Mammary epithelial cell (primary cell): ENCODE measurements at places on chromosomes 3 and 15.
A peak's percentile ranks its signal among the peaks of the same experiment; 100 is the strongest.

- no peak for DNase-seq
Measured at GRCh38 chr15:58788056-58788710, 17.1 kb downstream of the MINDY2 start.

DNA sequence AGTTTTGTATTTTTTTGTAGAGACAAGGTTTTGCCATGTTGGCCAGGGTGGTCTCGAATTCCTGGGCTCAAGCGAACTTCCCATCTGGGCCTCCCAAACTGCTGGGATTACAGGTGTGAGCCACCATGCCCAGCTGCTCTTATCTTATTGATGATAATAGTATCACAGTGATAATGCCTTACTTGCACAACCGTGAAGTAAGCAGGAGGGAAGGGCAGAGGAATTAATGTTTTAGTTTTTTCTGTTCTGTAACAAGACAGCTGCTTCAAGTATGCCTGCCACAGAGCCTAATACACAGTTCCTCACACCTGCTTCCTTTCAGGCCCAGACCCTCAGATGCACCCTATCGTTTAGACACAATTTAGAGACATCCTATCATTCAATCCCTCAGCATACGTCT lies 26.1 kb upstream of the MUC13 start:
- DNase-seq = no peak

DNA sequence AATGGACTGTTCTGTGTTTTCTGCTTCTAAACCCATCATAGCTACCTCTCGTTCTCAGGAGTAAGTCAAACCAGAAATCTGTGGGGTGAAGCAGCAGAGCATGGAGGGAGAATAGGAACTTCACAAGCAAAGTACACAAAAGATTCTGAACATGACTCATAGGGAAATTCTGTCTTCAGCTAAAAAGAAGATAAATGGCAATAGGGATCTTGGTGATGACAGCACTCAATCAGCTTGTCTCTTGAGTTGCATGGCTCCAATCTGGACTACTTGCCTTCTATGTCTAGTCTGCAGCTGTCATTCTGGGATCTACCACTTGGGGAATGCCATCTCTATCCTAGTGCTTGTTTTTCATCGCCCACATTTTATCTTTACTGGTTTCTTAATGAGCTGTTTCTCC lies 13.5 kb upstream of the GRAMD1C start:
- no peak for DNase-seq

GRCh38 chr15:54277834-54278233 lies 299.6 kb downstream of the UNC13C start:
- DNase-seq = no peak

DNA sequence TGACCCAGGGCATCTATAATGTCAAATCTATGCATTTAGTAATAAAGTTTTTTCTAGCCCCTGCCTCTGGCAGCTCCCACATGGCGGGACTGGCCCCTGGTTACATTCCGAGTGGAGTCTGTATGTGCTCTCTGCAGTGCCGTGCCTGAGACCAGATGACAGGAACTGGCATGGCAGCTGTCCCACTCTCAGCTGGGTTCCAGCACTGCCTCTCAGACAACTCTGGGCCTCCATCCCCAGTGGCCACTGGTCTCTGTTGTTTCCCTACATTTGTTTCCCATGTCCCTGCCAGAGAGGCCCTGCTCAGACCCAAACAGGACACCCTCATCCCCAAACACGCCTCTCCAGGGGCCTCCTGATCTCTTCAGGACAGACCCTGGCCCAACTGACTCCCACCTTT lies 109.3 kb downstream of the OCA2 start:
- DNase-seq = no peak

- peak; percentile 51 for DNase-seq
Measured at GRCh38 chr3:170222647-170223541, 670 bp downstream of the PRKCI start.

GRCh38 chr15:66880380-66881155 lies 178.5 kb downstream of the SMAD6 start:
- DNase-seq = no peak

GRCh38 chr3:179079537-179079936 lies 7.9 kb upstream of the ZMAT3 start:
- DNase-seq = no peak

GRCh38 chr3:64627471-64628321 lies 60.1 kb downstream of the ADAMTS9 start:
- no peak for DNase-seq

DNA sequence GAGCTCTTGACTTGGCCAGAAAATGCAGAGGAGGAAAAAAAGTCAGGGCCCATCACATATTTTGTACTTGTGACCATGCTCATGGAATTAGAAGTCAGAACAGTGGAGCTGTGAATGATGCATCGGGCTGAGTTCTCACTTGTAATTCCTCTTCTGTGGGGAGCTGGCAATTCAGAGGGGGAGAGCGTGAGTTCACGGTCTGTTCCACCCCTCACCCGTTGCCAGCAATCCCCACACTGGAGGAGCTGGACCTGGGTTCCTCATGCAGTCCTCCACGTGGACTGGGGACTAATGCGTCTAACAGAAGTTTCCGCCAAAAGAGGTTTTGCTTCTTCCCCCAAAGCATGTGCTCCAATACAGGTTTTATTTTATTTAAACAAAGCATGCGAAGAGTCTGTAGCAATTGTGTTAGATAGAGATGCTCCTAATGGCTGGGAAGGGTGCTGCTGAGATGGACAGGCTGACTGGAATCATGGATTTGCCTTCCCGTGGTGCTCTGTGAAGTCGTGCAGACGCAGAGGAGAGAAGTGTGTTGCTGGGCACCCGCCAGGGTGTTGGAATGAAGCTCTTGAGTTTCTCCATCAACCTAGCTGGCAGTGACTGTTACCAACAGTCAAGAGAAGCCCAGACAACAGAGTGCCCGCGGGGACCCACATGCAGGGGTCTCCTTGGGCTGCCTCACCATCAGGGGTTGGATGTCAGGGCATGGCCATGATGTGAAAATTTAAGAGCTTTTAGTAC lies 77.4 kb upstream of the PCSK6 start:
- DNase-seq = no peak

GRCh38 chr3:196220587-196220986 lies 4.3 kb downstream of the SLC51A start:
- no peak for DNase-seq

DNA sequence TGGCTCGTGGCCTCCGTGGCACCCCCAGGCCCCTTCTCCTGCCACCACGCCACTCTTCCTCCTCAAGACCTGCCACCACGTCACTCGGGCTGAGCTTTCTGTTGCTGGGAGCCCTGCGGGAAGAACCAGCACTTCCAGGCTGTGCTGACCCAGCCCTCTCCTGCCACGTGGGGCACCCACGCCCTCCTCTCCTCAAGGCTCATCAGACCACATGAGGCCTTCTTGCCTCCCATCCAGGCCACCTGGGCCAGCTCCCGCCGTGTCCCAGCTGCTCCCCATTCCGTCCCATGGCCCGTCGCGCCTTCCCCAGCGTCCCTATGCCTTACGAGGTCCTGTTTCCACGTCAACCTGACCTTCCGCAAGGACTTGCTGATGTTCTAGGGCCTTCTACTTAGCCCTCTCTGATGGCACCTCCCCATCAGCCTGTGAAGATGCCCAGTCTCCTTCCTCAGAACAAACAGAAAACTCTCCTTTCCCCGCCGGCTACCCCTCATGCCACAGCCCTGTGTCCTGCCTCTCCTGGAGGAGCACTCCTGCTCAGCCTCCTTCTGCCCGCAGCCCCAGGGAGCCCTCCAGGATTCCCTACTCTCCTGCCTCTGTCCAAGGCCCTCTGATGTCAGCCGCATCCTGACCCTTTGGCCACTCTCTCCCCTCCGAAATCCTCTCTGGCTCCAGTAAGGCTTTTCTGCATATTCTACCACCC lies 71.1 kb upstream of the BLM start:
- DNase-seq = no peak

DNA sequence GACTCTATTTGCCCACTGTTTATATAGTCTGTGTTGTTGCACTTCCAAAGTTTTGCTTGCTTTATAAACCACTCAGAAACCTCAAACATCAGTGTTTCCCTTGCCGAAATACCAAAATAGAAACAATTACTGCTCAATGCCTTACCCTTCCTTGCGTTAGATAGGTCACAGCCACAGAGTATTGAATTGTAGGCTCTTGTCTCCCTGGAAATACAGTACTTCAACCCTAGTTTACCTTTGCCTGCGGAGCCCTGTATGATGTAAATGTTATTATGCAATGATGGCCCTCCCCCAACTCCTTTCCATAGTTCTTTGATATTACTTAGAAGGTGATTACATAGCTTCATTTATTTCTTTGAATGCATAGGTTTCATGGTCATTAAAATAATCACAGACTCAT lies 44.2 kb downstream of the SOX2 start:
- no peak for DNase-seq

- peak; percentile 38 for DNase-seq
Measured at GRCh38 chr3:156750874-156751245, 75.3 kb upstream of the LEKR1 start.

GRCh38 chr15:100803171-100803440 lies 76.5 kb upstream of the ALDH1A3 start:
- DNase-seq = no peak
